ENCODE measurements at places on chromosomes 1 and 21.
A peak's percentile ranks its signal among the peaks of the same experiment; 100 is the strongest.

DNA sequence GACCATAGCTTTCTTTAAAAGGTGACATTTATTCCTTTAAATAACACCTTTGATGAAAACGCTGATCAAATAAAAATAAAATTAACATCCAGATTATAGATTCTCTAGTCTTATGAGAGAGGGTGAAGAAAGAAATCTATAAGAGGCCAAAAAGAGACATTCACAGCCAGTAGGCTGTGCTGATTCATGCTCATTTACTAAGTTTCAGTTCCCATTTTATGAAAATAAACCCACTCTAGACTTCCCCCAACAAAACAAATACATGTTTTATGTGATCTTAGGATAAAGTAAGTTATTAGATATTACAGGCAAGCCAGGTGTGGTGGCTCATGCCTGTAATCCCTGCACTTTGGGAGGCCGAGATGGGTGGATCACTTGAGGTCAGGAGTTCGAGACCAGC, 21.1 kb downstream of the ESRRG start:
- DNase-seq: no peak

- DNase-seq: no peak
Measured at GRCh38 chr1:3477241-3477995, 23.0 kb downstream of the ARHGEF16 start.

DNA sequence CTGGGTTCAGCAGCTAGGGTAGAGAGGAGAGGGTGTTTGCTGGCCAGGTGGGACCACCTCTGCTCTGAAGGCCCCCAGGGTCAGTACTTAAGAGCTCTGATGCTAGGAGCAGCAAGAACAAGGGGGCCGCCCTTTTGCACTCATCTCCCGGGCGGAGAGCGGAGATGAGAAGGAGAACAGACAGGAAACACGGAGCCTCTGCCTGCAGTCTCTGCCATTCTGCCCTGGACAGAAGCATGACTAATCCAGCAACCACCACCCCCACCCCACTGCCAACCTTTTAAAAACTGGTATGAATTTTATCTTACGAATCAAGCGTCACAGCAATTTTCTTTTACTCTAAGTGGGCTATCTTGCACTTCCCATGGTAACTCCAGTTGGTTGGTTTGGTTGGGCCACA, 34.5 kb downstream of the PARP1 start:
- DNase-seq: no peak

- DNase-seq: no peak
Measured at GRCh38 chr1:62989497-62989896, 205.6 kb downstream of the ATG4C start.

DNA sequence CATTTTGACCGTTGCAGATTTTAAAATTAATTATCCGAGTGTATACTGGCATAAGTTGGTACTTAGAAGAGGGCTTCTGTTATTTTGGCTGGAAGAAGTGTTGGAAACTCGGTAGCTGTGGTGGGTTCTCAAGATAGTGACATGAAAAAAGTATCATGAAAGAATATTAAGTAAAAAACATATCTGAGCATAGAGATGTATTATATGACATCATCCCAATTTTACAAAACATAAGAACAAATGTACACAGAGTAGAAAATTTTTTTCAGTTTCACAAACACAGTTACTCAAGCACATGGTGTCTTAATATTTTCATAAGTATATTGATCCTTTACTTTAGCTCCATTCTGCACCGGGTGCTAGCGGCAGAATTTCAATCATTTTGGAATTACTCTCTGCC, 684 bp downstream of the IFI16 start:
- DNase-seq: no peak

- DNase-seq: no peak
Measured at GRCh38 chr1:236865818-236866155, 70.7 kb downstream of the MTR start.

GRCh38 chr1:65027666-65028358, 61.5 kb upstream of the JAK1 start:
- DNase-seq: peak; percentile 42

GRCh38 chr1:6384135-6384534, 9.4 kb downstream of the ACOT7 start:
- DNase-seq: no peak

GRCh38 chr1:237383791-237384190, 341.8 kb downstream of the RYR2 start:
- no peak for DNase-seq

DNA sequence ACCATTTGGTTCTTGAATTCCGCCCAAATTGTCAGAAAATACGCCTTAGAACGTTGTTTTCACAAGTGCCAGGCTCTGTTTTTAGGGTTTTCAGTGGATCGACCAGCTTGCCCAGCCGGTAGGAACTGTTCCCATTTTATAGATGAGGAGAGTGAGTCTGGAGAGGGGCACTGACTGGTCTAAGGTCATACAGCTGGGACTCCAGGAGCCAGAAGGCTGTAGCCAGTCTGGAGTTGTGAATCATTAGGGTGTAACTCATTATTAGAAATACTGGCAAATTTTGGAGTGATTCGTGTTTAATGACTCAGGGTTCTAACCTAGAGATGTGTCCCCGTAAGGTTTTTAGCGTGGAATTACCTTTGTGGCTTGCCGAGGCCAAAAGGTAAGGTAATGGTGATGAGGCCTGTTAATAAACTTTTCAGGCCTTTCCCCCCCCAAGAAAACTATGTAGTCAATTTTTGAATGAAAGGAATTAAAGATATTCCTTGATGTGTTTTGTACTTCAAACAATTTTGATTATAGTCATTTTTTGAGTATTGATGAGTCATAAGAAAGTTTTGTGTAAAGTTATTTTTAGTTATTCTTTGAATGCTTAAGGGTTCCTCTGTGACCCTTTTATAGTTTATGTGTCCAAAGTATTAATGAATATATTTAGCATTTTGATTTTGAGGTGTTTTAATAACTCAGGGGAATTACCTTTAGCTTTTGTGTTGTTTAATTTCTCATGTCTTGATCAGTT, 2.1 kb downstream of the DYRK1A start:
- DNase-seq: no peak

GRCh38 chr1:232534552-232535517, 95.1 kb downstream of the SIPA1L2 start:
- no peak for DNase-seq

DNA sequence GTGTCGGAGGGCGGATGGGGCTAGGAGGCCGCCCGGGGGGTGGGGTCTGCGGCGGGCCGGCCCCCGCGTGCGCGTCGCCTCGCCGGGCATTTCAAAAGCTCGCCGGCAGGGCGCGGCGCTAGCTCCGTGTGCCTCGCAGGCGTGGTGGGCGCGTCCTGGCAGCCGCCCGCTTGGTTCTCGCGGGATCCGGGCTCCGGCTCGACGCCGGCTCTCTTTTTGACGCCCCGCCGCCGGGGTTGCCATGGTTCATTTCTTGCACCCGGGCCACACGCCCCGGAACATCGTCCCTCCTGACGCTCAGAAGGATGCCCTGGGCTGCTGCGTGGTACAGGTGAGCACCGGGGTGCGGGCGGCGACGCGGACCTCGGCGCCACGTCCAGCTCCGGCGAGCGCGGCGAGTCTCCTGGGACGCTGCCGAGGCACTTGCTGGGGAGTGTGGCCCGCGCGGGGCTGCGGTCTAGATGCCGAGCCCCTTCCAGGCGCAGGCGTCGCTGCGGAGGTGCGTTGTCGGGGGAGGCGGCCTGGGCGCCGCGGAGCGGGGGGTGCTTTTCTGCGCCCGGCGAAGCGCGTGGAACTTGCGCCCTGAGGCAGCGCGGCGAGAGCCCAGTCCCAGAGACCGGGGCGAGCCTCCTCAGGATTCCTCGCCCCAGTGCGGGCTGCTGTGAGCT, at the start of gene ZYG11A:
Gene ZYG11A, plus strand, starts transcription at position 118 of the 668 bp plus-strand sequence. Its CDS starts 124 bp downstream, at position 242.
- peak; percentile 52 for DNase-seq

- no peak for DNase-seq
Measured at GRCh38 chr1:52288286-52288685, 77.7 kb downstream of the CC2D1B start.

- no peak for DNase-seq
Measured at GRCh38 chr1:64292399-64292798, 89.0 kb downstream of the UBE2U start.

DNA sequence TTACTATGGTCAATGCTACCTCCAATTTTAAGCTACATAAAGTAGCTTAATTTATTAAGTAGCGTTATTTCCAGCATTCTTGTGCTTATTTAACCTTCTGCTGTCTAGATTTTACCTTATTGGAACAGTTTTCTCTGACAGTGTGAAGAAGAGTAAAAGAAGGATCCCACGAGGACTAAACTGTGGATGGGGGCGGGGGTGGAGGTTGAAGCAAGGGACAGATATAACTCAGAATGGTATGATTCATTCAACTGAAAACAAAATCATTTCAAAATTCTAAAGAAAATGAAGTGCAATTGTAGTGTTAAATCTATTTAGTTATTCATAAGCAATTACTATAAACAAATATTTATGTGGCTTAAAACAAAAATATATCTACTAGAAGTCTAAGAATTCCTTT, 11.5 kb upstream of the VAV3 start:
- no peak for DNase-seq

Measured in brain (organoid and tissue), 16 donors.